Activated CD4-positive, alpha-beta T cell treated with anti-CD3 and anti-CD28 coated beads, Interleukin-2, amount 50 U/mL, for 24 hours (primary cell): ENCODE measurements at places on chromosomes 11 and 22.

GRCh38 chr22:29690476-29690875 lies 29.3 kb upstream of the CABP7 start:
- DNase-seq: no peak

DNA sequence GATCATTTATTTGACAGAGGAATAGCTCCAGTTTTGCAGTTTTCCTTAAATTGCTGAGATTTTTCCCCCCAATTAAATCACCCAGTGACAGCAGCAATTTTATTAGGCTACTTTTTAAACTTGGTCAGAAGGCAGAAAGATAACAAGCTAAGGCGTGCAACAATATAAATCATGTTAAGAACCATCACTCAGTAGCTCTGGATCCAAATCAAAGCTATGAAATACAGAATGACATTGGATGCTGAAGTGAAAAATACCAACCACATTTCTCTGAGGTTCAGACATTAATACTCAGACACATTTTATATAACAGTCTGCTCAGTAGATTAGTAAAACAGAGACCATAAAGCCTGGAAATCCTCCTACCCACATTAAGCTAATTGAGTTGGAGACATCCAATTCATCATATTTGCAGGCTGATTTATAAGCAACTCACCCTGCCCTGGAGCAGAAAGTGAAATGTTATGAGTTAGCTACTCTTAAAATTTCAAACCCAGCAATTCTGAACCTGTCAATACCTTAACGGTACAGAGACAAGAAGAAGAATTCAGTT lies 1108.4 kb downstream of the DLG2 start:
- DNase-seq: no peak

GRCh38 chr11:69213316-69213715 lies 57.6 kb downstream of the SMIM38 start:
- DNase-seq: no peak

DNA sequence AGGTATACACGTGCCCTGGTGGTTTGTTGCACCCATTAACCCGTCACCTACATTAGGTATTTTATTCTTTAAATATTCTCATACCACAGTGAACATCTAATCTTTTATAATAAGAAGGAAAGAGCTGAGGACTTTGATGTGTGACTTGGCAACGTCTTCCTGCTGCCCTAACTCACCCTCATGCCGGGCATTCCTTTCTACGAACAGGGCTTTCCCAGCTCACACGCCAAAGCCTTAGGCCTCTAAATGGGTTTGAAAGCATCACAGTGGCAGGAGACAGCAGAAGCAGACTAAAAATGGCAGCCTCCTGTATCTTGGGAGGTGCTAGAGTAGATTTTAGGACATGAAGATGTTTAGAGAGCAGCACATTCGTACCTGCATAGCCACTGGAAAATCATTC lies 52.6 kb downstream of the CLTCL1 start:
- no peak for DNase-seq

DNA sequence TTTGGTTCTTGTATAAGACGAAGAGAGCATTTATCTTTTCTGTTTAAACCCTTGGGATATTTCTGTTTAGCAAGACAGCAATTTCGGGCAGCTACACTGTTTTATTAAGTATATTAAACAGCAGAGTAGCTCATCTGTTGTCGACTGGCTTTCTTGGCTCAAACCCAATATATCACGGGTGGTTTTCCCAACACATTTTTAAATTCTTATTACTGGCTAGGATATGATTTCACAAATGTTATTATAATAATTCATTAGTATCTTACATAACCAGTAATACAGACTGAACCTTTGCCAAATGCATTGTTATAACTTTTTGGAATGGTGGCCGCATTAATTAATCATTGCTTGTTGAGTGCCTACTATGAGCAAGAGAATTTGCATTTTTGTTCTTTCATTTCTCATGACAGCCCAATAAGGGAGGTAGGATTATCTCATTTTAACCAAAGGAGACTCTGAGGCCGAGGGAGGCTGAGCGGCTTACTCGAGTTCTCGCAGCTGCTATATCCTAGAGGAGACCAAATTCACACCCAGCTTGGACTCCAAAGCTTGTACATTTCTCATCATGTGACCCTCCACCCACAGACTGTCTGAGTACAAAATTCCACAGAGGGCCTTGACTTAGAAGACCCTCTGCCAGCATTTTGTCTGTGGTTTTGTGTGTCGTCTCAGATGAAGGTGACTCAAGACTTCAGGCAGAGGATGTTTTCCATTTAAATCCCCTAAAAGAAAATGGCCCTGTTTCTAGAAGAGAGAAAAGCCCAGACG lies 304.9 kb downstream of the NTM start:
- DNase-seq: no peak

- DNase-seq: no peak
These were observed 17.4 kb upstream of the TMEM135 start for GRCh38 chr11:87020336-87020735.

DNA sequence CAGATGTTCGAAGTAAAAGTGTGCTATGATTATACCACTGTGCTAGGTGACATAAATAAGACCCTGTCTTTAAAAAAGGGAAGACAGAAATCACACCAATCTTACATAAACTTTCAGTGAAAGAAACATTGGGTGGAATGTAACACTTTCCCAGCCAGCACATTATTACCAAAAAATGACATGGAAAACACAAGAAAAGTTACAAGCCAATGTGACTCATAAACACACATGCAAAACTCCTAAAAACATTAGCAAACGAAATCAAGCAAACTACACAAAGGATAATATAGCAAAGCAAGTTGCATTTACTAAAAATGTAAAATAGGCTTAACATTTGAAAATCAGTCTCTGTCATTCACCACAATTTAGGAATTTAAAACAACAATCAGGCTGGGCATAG lies 47.0 kb downstream of the SBF2 start:
- no peak for DNase-seq

- DNase-seq: no peak
These were observed 46.8 kb upstream of the RASSF10 start for GRCh38 chr11:12962306-12962705.

DNA sequence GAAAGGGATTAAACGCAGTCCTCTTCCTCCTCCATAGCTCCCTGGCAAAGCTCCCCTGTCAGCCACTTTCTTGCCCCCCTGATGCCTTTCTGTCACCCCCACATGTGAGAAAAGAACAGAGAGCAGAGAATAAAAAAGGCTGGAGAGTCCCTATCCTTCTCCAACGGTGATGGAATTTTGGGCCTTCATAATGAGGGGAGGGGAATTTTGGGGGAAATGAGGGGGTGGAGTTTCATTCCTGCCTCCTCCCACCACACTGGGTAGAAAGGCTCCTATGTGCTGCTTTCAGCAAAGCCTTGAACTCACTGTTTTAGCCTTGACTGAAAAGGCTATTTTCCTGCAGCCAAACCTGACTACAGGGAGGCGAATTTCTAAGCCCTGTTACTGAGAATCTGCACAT lies 59.3 kb downstream of the C11orf58 start:
- no peak for DNase-seq

GRCh38 chr22:44186737-44187136 lies 6.0 kb downstream of the PARVG start:
- no peak for DNase-seq

DNA sequence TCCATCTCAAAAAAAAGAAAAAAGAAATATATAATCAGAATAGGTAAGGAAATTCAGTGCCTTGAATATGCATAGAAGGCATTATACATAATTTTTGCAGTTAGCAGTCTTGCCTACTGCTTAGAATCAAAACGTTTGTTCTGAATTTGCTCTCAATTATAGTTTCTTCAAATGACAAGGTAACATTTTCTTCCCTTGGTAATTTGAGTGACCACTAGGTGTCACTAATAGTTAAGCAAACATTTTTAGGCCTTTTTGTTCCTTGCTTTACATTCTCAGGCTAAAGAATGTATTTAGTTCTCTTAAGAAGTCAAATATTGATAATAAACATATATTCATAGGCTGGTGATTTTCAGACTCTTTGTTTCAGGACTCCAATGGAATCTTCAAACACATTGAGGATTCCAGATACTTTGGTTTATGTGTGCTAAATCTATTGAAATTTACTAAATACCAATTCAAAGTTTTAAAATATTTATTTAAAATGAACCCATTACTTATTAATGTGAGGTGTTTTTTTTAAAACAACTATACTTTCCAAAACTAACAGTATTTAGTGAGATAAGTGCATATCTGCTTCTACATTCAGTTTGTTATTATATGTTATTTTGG lies 55.0 kb upstream of the DEPDC7 start:
- peak; percentile 2 for DNase-seq

GRCh38 chr11:8222820-8223512 lies 40.7 kb downstream of the LMO1 start:
- DNase-seq: no peak

DNA sequence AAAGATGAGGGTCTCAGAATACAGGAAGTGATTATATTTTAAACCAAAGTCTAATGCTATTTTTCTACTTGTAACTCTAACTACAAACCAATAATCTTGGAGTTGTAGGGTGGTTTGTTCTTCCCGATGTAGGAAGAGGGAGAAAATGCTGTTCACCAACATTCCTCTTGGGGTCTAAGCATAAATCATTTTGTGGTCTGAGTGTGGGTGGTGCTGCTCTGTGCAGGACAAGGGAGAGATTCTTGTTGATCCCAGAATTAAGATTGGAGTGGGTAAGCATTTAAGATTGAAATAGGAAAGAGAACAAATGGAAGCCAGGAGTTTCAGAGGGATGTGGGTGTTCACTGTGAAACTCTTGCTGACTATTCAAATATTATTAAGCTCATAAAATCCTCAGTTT lies 38.6 kb upstream of the MMP13 start:
- no peak for DNase-seq

DNA sequence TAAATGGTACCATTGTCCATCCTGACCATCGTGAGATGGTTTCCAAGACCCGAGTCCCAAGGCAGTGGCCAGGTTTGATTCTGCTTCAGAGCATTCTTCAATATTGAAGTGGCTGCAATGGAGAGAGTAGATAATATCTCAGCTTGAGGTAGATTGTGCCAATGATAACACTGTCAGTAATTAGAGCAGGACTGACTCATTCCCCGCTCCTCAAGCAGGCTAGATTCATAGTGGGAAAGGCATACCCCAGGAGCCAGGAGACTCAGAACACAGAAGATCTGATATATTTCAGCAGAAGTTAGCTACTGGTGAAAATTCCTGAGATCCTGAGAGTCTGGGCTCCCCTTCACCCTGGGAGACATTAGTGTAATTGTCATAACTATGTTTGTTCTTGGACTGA lies 55.6 kb upstream of the LARGE1 start:
- no peak for DNase-seq

GRCh38 chr11:1997755-1998154 lies at the start of gene H19:
H19 (minus strand) TSS chr11:1997842.
- DNase-seq: no peak

DNA sequence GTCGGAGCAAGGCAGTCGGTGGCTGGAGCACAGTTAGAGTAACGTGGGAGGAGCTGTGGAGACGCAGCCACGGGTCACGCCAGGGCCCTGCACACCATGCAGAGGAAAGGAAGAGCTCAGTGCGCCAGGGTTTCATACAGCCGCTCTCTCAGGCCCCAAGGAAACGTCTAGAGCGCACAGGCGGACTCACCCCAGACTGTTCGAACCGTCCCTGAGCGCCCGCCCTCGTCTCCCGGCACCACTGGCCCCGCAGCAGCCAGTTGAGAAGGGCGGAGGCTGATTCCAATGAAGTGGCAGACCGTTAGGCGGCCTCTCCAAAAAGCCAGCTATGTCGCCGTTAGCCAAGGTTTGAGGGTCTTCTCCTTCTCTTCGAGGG lies 483 bp upstream of the HYLS1 start:
- DNase-seq: no peak

GRCh38 chr11:110797453-110797852 lies 85.2 kb upstream of the ARHGAP20 start:
- no peak for DNase-seq

GRCh38 chr22:22403306-22403705 lies 105.2 kb downstream of the ZNF280B start:
- no peak for DNase-seq
